ENCODE measurements at places on chromosomes 13 and 19.

DNA sequence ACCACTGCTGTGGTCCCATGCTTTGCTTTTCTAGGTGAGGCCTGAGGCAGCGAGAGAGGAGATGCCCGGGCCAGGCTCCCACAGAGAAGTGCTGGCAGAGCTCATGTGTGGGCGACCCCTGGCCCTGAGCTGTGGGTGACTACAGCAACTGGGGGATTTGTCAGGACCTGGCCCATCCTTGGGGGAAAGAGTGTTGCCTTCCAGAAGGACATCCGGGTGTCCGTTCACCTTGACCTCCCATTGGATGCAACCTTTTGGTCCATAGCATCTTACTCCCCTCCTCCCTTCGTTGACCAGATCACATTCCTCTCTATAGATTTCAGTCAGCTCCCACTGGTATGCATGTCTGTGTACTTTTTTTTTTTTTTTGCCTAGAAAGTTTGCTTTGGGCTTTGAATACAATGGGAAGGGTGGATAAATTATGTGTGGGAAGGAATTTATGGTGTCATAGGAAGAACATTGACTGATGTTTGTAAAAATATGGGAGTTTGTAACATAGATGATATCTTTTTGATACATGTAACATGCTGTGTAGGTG lies 84.2 kb upstream of the RNF113B start:
- DNase-seq = no peak

- DNase-seq = no peak
Measured at GRCh38 chr13:29456419-29456818, 139.1 kb downstream of the SLC7A1 start.

DNA sequence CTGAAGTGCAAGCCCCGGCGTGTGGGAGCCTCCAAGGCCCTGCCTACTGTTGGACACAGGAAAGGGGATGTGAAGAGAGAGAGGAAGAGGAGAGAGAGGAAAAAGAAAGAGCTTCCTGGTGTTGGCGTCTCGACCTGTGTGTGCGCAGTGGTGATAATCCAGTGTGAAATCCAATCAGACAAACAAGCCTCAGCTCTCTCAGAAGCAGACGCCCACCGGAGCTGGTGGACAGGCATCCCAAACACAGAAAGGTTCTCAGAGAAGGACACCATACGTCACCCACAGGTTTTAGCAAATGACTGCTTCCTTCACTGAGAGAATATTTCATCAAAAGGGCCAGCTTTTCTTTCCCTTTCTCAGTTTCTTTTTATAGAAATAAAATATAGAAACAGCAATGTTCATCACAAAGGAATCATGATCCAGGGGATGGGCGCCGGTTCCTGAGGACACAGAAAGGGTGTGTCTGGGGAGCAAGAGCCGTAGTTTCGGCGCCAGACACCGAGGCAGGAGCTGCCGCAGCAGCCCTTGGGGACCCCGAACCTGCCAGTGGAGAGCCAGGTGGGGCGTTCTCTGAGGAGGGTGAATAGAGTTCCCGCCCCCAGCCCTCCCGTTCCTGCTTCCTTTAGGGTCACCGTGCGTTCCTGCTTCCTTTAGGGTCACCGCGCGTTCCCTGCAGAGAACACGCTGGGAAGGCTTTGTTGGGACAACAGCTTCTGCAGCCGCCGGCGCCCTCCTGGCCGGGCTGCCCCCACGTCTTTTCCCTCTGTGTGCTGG lies 145.8 kb upstream of the SOX1 start:
- no peak for DNase-seq

GRCh38 chr19:18961767-18962620 lies 21.0 kb upstream of the HOMER3 start:
- no peak for DNase-seq

- no peak for DNase-seq
Measured at GRCh38 chr13:113637262-113638160, 20.5 kb downstream of the ATP4B start.

DNA sequence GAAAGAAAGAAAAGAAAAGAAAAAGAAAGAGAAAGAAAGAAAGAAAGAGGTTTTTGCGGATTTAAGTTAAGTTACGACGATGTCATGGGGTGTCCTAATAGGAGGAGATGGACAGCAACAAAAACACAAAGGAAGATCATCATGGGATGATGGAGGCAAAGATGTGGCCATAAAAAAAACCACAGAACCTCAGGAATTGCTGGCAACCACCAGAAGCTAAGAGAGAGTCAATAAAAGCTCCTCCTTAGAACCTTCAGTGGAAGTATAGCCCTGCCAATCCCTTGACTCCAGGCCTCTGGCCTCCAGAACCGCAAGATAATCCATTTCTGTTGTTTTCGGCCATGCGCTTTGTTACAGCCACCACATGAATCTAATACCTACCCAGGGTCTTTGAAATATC lies 11.5 kb downstream of the PLEKHA4 start:
- DNase-seq = no peak

DNA sequence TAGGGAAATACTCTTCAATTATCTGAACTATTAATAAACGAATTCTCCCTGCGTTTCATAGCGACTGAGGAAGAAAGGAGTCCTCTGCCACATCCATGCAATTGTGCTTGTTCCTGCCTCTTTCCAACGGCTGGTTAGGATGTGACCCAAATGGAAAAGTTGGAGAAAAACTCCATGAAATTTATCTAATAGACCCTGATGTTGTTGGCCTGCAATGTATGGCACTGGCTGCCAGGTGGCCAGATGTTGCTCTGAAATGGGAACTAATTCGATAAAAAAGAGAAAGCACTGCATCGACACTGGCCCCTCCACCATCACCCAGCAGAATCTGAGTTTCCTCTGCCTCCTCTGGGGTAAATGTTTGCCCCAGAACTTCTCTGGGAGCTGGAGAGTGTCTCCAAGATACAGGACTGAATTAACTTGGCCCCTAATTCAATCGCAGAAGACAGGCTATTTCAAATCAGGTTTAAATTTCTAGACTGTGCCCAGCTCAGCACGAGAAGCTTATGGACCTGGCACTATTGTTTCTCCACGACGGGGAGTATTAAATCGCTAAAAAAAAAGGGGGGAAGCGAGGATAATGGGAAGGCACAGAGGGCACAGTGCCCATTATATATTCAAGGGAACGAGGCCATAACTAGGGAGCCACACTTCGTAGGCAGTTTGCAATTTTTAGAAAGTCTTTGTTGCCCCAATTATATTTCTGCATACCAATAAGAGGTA lies 103.9 kb downstream of the ZIC5 start:
- no peak for DNase-seq

- DNase-seq = no peak
Measured at GRCh38 chr13:61151062-61151461, 264.6 kb downstream of the PCDH20 start.

- DNase-seq = no peak
Measured at GRCh38 chr13:23572836-23573235, 2.6 kb downstream of the TNFRSF19 start.

- DNase-seq = no peak
Measured at GRCh38 chr19:7670790-7671189, 1.9 kb downstream of the RETN start.

- no peak for DNase-seq
Measured at GRCh38 chr13:108435393-108436149, 166.1 kb downstream of the TNFSF13B start.

GRCh38 chr13:105878119-105878700 lies 657.3 kb downstream of the EFNB2 start:
- DNase-seq = no peak

GRCh38 chr19:47660435-47660832 lies 51.5 kb downstream of the BICRA start:
- DNase-seq = no peak

DNA sequence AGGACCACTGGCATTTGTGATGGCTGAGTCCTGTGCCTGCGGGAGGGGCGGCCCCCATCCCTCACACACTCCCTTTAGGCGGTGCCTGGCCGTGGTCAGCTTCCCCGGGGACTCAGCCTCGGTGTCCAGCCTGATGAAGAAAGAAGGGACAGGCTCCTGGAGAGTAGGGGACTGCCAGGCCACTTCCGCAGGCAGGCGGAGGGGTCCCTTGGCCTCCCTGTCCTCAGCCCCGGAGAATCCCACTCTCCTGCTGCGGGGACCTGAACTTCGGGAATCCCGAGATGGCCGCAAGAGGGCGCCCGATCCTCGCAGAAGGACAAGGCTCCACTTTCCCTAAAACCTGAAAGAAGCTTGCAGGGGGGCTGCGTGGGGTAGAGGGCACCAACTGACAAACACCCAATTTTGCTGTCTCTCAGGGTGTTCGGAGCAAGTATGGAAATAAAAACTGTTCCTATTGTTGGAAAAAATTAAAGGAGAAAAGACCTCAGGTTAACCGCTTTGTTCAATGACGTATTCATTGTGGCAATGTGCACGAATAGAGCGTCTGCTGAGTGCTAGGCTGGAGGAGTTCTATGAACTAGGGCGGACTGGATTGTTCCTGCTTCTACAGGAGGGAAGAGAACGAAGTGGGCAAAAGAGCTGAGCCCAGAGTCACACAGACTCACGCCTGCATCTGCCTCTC lies 297.3 kb downstream of the ZNF536 start:
- DNase-seq = peak; percentile 50

DNA sequence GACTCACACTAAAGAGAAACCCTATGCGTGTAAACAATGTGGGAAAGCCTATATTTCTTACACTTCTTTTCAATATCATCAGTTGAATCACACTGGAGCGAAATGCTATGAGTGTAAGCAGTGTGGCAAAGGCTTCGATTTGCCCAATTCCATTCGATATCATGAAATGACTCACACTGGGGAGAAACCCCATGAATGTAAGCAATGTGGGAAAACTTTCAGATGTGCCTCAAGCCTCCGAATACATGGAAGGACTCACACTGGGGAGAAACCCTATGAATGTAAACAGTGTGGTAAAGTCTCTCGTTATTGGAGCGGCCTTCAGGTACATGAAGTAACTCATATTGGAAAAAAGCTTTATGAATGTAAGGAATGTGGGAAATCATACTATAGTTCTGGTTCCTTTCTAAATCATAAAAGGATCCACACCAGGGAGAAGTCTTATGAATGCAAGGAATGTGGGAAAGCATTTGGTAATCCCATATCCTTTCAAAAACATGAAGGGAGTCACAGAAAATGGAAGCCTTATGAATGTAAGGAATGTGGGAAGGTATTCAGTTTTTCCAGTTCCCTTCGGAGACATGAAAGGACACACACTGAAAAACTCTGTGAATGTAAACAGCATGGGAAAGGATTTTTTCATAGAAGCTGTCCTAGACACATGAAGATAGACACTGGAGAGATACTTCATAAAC lies 28.1 kb downstream of the ZNF20 start:
- DNase-seq = no peak

DNA sequence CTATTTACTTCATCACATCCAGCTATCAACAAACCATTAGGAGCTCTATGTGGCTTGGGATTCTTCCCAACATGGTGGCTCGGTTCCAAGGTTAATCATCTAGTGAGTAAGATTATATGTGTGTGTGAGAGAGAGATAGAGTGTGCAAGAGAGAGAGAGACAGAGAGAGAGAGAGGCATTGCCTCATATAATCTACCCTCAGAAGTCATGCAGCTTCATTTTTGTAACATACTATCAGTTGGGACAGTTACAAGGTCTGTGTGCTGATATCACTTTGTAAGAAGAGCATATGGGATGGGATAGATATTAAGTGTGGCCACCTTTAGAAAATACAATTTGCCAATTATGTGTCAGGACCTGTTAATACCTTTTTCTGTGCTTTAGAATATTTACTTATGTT lies 104.1 kb downstream of the NDFIP2 start:
- no peak for DNase-seq

- no peak for DNase-seq
Measured at GRCh38 chr19:7801020-7801570, 28.9 kb upstream of the EVI5L start.

DNA sequence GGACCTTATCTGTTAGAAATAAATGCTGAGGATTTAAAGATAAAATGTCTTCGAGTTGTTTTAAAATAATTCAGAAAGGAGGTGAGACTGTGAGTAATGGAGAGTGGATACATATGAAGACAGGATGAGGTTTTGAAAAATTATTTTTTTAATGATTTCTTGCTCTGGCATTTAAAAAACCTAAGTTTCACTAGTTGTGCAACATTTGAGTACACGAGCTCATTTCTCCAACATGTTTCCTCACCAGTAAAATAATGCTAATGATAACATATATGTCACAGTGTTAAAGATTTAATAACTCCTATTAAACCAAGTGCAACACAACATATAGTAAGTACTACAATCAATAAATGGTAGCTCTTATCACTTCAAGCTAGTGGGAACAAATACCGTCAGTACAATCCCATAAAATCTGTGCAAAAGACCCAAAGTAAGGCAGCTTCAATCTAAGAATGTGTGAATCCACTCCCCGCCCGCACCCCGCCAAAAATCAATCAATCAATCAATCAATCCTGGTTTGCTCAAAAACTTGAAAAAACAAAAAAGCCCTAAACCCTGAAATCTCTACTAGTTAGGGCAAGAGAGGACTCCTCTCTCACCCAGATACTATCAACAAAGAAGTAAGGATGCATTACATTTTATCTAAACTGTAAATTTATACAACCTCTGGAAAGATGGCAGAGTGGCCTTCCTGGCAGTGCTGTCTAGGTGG lies 1.3 kb downstream of the ALG5 start:
- peak; percentile 34 for DNase-seq

DNA sequence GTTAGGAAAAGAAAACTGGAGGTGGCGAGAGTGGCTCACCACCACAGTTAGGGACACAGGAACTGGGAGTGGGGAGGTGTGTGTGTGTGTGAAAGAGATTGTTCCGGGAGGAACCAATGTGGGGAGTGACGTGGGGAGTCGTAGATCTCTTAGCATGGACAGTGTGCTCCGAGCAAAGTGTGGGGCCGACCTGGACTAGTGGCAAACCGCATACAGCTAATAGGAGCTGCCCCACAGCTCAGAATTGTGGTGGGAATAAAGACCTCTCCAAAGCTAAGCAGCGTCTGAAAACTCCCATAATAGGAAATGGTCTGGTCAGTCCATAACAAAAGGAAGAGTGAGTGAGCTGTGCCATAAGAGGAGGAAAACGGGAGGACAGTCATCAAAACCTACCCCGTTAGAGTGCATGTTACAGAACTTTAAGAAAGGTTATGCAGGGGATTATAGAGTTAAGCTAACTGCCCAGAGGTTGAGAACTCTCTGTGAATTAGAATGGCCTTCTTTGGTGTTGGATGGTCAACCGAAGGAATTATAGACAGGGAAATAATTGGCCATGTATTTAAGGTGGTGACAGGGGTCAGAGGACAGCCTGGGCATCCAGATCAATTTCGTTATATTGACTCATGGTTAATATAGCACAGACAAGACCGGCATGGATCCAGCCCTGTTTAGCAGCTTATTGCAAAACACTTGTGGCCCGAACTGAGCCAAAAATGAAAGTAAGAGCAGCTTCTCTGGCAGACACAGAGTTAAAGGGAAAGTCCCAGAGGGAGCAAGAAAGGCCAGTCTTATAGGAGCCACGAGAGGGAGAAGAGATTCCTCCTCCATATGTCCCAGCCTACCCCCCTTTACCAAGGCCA lies 8.9 kb upstream of the SLC15A1 start:
- peak; percentile 87 for DNase-seq

DNA sequence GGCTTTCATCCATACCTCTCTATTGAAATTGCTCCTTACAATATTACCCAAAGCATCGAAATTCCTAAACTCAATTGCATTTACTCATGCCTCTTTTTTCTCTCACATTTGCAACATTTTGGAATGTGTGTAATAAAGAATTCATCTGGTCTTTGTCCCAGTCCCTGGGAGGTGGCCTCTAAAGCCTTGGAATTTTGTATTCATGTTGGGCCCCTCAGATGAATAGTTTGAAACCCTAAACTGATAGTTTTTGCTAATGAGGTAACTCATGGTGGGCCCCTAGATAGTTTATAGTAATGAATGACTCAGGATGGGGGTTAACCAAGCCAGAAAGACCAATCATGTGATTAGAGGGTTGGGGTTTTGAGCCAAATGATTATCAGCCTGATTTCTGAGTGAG lies 490.4 kb downstream of the DIAPH3 start:
- no peak for DNase-seq

- no peak for DNase-seq
Measured at GRCh38 chr13:36795463-36795862, 23.6 kb upstream of the RFXAP start.

GRCh38 chr19:45191375-45191774 lies 12.8 kb downstream of the BLOC1S3 start:
- no peak for DNase-seq
